Testis (tissue), 5 donors: ENCODE measurements at places on chromosomes 2 and 18. TPM values are rescaled to one million over a fixed set of nuclear protein-coding genes. Genes with fewer than 3 reads are reported as not detected.

The ASB3 gene
- 29.0 TPM for total RNA-seq

The ACOXL gene
- total RNA-seq = 7.9 TPM

The CPLX4 gene
- 0.55 TPM for total RNA-seq

The NBEAL1 gene
- total RNA-seq = 43.0 TPM

The AQP12A gene
- total RNA-seq = not detected

The DSC2 gene
- total RNA-seq = 1.2 TPM

The ITGAV gene
- 62.2 TPM for total RNA-seq

The EPHA4 gene
- total RNA-seq = 139 TPM

The RTP5 gene
- 0.47 TPM for total RNA-seq

The PDCD1 gene
- total RNA-seq = 0.39 TPM

The LINC00305 gene
- total RNA-seq = not detected
